Activated naive CD8-positive, alpha-beta T cell treated with anti-CD3 and anti-CD28 coated beads, Interleukin-2, amount 10 ng/mL, durations not matched to agents 7 days and 5 days (primary cell): ENCODE measurements at places on chromosomes 11 and 22. TPM values are rescaled to one million over a fixed set of nuclear protein-coding genes. Genes with fewer than 3 reads are reported as not detected.

DNA sequence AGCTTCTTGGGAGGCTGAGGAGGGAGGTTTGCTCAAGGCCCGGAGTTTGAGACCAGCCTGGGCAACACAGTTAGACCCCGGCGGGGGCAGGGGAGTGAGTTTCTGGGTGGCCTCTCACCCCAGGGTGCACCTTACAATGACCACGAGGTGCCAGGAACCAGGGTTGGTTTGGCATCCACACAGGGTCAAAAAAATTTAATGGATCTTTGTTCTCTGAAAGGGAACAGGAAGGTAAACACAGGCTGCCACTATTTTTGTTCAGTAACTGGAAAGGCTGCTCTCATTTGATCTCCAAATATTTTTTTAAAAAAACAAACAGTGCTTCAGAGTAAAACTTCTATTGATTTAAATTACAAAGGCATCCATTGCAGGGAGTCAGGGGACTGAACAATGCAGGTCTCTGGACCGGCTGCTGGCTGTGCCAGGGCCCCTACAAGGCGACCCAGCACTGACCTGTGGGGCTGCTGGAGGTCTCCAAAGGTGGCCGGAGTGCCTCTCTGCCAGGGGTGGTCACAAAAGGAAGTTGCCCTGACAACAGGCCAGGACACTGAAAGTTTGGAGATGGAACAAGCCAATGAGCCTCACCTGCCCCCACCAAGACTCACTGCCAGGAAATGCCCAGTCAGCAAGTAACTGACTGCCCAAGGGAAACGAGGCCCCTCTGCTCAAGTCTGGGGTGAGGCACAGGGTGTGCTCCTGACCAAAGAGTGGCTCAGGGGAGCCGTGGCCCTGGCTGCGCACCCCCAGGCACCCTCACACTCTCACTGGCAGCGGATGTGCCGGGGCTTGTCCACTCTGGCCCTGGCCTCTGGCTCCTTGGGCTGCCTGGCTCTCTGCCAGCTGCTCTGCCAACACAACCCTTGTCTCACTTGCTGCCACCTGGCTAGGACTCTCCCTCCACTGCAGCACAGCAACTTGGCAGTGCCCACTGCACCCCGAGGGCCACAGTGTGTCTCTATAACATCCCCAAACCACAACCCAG lies 51.8 kb downstream of the ARFGAP3 start:
- DNase-seq, result no peak
- H3K4me1 ChIP-seq, result peaks cover 4% of the 10 kb centered on the region
- peak overlapping the region; percentile 58 for H3K27ac ChIP-seq

DNA sequence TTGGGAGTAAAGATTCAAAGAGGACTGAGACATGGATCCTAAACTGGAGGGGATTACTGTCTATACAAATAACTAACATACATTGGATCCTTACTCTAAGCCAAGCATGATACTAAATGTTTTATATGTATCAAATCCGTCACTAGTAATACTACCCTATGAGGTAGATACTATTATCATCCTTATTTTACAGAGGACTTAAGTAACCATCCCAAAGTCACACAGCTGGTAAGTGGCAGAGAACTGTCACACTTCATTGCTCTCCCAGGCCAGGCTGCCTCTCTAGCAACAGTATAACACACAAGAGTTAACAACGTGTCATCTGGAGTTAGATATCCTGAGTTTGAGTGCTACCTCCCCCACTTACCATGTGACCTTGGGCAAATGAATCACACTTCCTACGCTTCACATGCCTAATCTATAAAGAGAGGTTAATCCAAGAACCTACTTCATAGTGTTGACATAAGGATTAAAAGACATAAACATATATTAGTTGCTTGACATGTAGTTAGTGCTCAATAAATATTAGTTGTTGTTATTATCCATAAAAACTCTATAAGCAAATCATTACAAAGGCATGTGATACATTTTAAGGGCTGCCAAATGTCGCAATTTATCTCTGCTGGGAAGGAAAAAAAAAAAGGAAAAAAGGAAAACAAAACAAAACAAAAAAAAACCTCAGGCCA lies 33.8 kb upstream of the SPON1 start:
- DNase-seq, result no peak
- peaks cover 30% of the 10 kb centered on the region for H3K4me1 ChIP-seq
- peaks cover 6% of the 10 kb centered on the region for H3K36me3 ChIP-seq
- no peak overlapping the region for H3K27ac ChIP-seq

DNA sequence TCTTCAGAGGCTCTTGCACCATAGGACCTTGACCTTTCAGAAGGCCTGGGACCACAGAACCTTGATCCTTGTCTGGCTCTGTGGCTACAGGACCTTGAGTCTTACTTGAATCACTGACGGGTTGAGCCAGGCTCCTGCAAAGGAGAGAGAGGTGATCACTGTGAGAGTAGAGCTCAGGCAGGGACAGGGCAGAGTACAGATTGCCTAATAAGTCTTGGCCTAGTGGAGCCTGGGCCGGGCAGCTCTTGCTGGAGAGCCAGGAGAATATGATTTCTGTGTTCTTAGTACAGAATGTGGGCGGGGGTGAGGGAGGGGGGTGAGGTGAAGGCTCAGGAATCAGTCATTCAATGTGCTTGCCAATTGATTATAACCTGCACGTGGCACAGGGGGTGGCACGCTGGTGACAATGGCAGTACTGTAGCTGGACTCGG lies 26.0 kb downstream of the SERPINH1 start:
- H3K36me3 ChIP-seq, result no peaks in the 10 kb centered on the region
- H3K4me3 ChIP-seq, result no peak overlapping the region
- DNase-seq, result no peak
- no peak overlapping the region for H3K27ac ChIP-seq

DNA sequence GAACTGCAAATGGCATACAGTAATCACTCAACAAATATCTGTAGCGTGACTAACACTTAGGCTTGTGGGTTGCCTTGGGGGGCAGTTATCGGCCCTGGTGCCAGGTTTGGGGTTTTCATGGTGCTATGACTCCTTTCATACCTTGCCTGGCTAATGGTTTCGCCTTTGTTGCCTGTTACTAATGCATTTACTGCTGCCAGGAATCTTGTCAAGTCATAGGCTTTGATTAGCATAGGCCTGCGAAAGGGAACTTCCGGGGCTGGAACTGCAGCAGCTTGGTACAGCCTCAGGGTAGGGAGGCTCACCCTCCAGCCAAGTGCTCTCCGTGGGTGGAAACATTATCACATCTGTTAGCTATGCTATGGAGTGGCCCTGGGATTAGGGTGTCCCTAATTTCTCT lies 13.2 kb downstream of the SLC25A18 start:
- no peaks in the 10 kb centered on the region for H3K27me3 ChIP-seq
- no peak overlapping the region for H3K4me3 ChIP-seq
- no peaks in the 10 kb centered on the region for H3K4me1 ChIP-seq
- no peaks in the 10 kb centered on the region for H3K36me3 ChIP-seq

- peaks cover 4% of the 10 kb centered on the region for H3K27me3 ChIP-seq
- H3K4me1 ChIP-seq, result no peaks in the 10 kb centered on the region
- H3K36me3 ChIP-seq, result no peaks in the 10 kb centered on the region
- no peak overlapping the region for H3K4me3 ChIP-seq
- no peak for DNase-seq
- H3K27ac ChIP-seq, result no peak overlapping the region
Observed at GRCh38 chr11:13983081-13983751, 20.7 kb downstream of the SPON1 start.

DNA sequence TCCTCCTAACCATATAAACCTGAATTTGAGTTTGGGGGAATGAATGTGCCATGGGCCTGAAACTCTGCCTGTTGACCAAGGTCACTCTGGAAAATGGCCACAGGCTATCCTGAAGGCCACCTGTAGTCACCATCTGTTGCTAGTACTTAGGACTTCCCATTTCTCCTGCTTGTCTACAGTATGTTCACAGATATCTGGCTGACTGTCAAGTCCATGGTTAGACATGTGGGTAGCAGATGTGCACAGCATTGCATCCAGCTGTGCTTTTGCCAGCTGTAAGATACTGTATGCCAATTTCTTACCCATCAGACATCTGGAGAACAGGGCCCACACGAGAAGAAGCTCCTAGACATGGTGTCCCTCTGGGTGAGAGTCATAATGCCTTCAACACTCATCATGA lies 475.4 kb downstream of the INSC start:
- DNase-seq, result no peak
- H3K27ac ChIP-seq, result no peak overlapping the region
- no peaks in the 10 kb centered on the region for H3K36me3 ChIP-seq
- H3K27me3 ChIP-seq, result no peaks in the 10 kb centered on the region

DNA sequence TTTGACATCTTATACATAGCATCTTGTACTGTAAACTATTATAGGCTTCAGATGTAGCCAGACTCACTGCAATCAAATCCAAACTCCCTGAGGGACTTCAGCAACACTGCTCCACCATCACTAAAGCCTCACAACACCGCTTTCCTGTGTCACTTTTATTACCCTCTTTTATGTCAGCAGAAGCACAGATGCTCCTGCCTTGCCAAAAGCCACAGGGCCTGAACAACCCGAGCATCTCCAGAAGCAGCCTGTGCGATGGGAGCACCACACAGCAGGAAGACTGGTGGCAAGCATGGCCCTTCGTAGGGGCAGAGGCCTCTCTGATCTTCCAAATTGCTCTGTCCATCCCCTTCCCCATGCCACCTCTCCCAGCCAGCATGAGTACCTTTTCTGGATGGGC lies 22.9 kb downstream of the TMEM123 start:
- peaks cover 52% of the 10 kb centered on the region for H3K4me1 ChIP-seq
- H3K27me3 ChIP-seq, result no peaks in the 10 kb centered on the region
- peaks cover 75% of the 10 kb centered on the region for H3K36me3 ChIP-seq
- no peak for DNase-seq
- H3K4me3 ChIP-seq, result peak overlapping the region; percentile 2
- peak overlapping the region; percentile 64 for H3K27ac ChIP-seq

GRCh38 chr11:65588199-65589054 lies 7.2 kb downstream of the KCNK7 start:
- peaks cover 31% of the 10 kb centered on the region for H3K4me1 ChIP-seq
- no peaks in the 10 kb centered on the region for H3K27me3 ChIP-seq
- peak overlapping the region; percentile 64 for H3K4me3 ChIP-seq
- peak overlapping the region; percentile 93 for H3K27ac ChIP-seq

DNA sequence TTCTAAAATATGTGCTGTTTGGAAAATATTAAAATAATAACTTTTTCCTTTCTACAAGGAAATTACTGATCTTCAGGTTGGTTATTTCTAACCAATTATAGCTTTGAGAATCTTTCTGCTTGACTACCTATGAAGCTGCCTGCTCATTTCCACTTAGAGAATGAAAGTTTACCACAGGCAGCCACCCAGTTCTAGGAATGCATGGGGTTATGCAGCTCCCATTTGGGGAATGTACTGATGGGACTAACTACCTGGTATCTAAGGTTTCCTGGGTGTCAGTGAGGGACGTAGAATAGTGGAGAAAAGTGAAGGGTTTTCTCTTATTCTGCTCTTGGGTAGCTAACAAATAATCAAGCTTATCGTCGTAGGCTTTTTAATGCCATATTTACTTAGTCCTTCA lies 73.4 kb downstream of the DEUP1 start:
- no peaks in the 10 kb centered on the region for H3K36me3 ChIP-seq
- H3K4me3 ChIP-seq, result no peak overlapping the region
- H3K4me1 ChIP-seq, result no peaks in the 10 kb centered on the region
- no peak overlapping the region for H3K27ac ChIP-seq

DNA sequence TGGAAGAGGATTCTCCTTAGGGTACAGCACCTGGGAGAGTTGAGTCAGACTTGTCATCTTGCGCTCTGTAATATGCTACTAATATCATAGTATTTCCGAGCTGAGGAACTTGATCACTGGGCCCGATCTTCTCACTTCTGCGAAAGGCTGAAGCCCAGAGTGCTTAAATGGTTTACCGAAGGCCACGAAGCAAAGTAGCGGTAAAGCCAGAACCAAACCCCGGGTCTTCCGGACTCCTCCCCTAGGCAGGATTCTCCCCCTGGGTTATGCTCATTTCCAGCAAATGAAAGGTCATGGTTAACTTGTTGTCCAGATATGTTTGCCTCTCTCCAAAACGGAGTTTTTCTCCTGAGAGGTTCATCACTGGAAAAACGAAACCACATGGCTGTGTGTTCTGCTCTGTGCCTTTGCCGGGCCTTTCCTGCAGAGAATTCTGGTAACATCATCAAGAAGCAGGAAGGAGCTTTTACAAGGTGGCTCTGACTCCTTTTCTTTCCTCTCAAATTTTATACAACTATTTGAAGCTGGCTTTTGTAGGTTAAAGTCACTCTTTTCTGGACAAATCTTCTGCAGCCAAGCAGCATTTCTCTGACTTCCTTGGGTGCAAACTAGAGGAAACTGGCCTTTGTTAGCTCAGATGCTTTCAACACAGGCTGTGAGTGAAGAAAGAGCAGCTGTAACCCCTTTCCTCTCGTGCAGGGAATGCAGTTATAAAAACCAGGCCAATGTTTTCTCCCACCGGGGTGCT lies 35.5 kb downstream of the UBASH3B start:
- DNase-seq, result no peak
- no peaks in the 10 kb centered on the region for H3K27me3 ChIP-seq
- peak overlapping the region; percentile 77 for H3K4me3 ChIP-seq
- H3K4me1 ChIP-seq, result peaks cover 44% of the 10 kb centered on the region
- H3K27ac ChIP-seq, result peak overlapping the region; percentile 88

GRCh38 chr22:40498420-40499208 lies 128.2 kb downstream of the SGSM3 start:
- no peaks in the 10 kb centered on the region for H3K27me3 ChIP-seq
- H3K4me3 ChIP-seq, result no peak overlapping the region

GRCh38 chr22:46592390-46592872 lies 27.8 kb upstream of the GRAMD4 start:
- H3K4me3 ChIP-seq, result peak overlapping the region; percentile 81
- peaks cover 26% of the 10 kb centered on the region for H3K4me1 ChIP-seq
- peak; percentile 82 for DNase-seq
- peak overlapping the region; percentile 92 for H3K27ac ChIP-seq
- no peaks in the 10 kb centered on the region for H3K27me3 ChIP-seq
- no peaks in the 10 kb centered on the region for H3K36me3 ChIP-seq

DNA sequence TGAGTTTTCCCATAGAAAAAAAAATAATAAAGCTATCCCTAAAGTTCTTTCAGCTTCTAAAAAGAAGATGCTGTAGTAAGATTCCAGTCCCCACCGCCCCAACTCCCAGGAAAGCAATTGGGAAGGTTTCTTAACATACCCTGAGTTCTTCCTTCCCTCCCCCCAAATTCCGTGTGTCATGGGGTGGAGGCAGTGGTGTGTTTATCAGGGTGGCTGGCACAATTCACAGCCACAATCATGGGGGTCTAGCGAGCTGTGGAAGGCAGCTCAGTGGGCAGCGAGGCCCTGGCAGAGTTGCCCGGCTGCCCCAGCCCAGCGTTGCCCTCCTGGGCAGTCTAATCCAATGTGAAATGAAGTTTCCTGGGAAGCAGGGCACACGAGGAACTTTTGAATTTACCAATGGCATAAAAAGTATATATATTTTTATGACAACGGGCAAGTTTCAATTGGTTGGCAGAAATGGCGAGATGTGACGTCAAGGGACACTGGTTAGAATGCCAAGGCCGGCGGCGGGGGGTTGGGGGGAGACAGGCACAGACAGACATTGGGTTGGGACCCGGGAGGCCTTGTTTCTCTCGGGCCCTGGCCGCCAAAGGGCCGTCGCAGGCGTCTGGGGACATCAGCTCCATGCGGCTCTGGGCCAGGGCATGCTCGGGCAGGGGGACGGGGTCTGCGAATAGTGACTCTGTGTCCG lies 80.7 kb upstream of the PPARA start:
- no peaks in the 10 kb centered on the region for H3K36me3 ChIP-seq
- H3K27me3 ChIP-seq, result no peaks in the 10 kb centered on the region
- peaks cover 20% of the 10 kb centered on the region for H3K4me1 ChIP-seq

Gene PANX2
- 0.11 TPM for total RNA-seq

Gene MPEG1
- total RNA-seq, result 1.7 TPM

Gene PATE2
- not detected for total RNA-seq

Gene HEPACAM
- not detected for total RNA-seq

Gene RFPL2
- total RNA-seq, result not detected

Gene CTSF
- total RNA-seq, result 14.2 TPM

Gene LDLRAD3
- 0.09 TPM for total RNA-seq

Gene TSSK2
- not detected for total RNA-seq

Gene PDE3B
- 125 TPM for total RNA-seq

Gene PRMT3
- total RNA-seq, result 15.8 TPM

Gene CDC45
- total RNA-seq, result 56.1 TPM

Gene OR5B3
- total RNA-seq, result not detected

Gene ATG16L2
- 163 TPM for total RNA-seq

Gene AGBL2
- total RNA-seq, result 7.7 TPM
